CD4-positive, alpha-beta memory T cell (primary cell): ENCODE measurements at places on chromosomes 11 and 22. TPM values are rescaled to one million over a fixed set of nuclear protein-coding genes. Genes with fewer than 3 reads are reported as not detected.

The OR52I2 gene
- not detected for polyA plus RNA-seq

The XPNPEP3 gene
- polyA plus RNA-seq, result 9.0 TPM

The GGTLC3 gene
- polyA plus RNA-seq, result not detected

The MGAT3 gene
- not detected for polyA plus RNA-seq

The IL10RA gene
- 468 TPM for polyA plus RNA-seq

The ANO3 gene
- not detected for polyA plus RNA-seq

The UBQLNL gene
- polyA plus RNA-seq, result not detected

The OR4A16 gene
- not detected for polyA plus RNA-seq

The MS4A6A gene
- 2.7 TPM for polyA plus RNA-seq

The ZFTA gene
- 0.06 TPM for polyA plus RNA-seq
